Immature natural killer cell (primary cell): ENCODE measurements at places on chromosomes 5 and 9. TPM values are rescaled to one million over a fixed set of nuclear protein-coding genes. Genes with fewer than 3 reads are reported as not detected.

The WDR31 gene
- polyA plus RNA-seq, result not detected

The MEF2C gene
- polyA plus RNA-seq, result 9.6 TPM

The NMUR2 gene
- polyA plus RNA-seq, result not detected

GRCh38 chr5:99651298-99651697, 722.5 kb upstream of the CHD1 start:
- peaks cover 5% of the 10 kb centered on the region for H3K36me3 ChIP-seq
- H3K27ac ChIP-seq, result no peak overlapping the region
- DNase-seq, result no peak
- no peaks in the 10 kb centered on the region for H3K4me1 ChIP-seq
- no peaks in the 10 kb centered on the region for H3K27me3 ChIP-seq
- H3K4me3 ChIP-seq, result no peak overlapping the region

DNA sequence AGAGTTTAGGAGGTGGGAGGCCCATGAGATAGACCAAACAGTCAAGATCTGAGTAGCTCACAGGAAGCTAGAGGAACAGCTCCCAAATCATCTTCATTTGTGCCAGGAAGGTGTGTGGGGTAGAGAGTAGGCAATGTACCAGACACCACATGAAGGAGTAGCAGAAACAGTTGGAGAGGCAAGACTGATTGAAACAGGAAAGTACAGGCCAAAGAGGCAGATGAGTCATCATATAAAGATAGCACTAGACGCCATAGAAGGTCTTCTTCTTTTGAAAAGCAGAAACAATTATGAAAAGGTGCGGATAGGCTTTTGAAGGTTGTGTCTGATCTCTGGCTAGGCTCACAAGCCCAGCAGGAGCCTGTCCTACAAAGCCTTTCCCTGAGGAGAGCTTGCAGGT, 62.7 kb upstream of the PALM2AKAP2 start:
- no peak for DNase-seq
- no peaks in the 10 kb centered on the region for H3K4me1 ChIP-seq
- H3K27me3 ChIP-seq, result no peaks in the 10 kb centered on the region

DNA sequence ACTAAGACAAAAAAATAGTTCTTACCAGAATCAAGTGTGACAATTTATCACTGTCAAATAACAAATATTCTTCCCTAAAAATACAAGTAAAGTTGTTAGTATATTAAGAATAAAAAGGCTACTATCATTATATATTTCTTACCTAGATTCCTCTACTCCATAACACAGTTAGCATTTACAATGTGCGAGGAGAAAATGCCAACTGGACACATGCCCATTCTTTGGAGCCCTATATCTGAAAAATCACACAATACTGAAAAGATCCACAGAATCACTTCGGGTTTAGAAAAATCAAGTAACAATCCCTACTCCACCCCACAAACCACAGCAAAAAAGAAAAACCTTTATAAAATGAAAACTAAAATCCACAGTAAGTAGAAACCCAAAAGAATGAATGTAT, 70.9 kb downstream of the PKD2L2 start:
- peaks cover 12% of the 10 kb centered on the region for H3K36me3 ChIP-seq
- H3K4me1 ChIP-seq, result peaks cover 3% of the 10 kb centered on the region
- no peak for DNase-seq
- H3K27ac ChIP-seq, result peak overlapping the region; percentile 7

GRCh38 chr9:124450241-124450924, at the start of gene ADGRD2:
ADGRD2 (plus strand) TSS chr9:124450451; CDS start chr9:124451667, 1,216 bp downstream.
- H3K4me1 ChIP-seq, result no peaks in the 10 kb centered on the region
- peaks cover 10% of the 10 kb centered on the region for H3K27me3 ChIP-seq
- DNase-seq, result no peak
- H3K27ac ChIP-seq, result no peak within 1 kb of the TSS
- H3K36me3 ChIP-seq, result no peaks in the 10 kb centered on the region

- peaks cover 3% of the 10 kb centered on the region for H3K36me3 ChIP-seq
- no peak overlapping the region for H3K27ac ChIP-seq
- no peak overlapping the region for H3K4me3 ChIP-seq
- H3K4me1 ChIP-seq, result no peaks in the 10 kb centered on the region
- DNase-seq, result no peak
- H3K27me3 ChIP-seq, result no peaks in the 10 kb centered on the region
Measured at GRCh38 chr9:34254966-34255825, 73.9 kb downstream of the KIF24 start.

DNA sequence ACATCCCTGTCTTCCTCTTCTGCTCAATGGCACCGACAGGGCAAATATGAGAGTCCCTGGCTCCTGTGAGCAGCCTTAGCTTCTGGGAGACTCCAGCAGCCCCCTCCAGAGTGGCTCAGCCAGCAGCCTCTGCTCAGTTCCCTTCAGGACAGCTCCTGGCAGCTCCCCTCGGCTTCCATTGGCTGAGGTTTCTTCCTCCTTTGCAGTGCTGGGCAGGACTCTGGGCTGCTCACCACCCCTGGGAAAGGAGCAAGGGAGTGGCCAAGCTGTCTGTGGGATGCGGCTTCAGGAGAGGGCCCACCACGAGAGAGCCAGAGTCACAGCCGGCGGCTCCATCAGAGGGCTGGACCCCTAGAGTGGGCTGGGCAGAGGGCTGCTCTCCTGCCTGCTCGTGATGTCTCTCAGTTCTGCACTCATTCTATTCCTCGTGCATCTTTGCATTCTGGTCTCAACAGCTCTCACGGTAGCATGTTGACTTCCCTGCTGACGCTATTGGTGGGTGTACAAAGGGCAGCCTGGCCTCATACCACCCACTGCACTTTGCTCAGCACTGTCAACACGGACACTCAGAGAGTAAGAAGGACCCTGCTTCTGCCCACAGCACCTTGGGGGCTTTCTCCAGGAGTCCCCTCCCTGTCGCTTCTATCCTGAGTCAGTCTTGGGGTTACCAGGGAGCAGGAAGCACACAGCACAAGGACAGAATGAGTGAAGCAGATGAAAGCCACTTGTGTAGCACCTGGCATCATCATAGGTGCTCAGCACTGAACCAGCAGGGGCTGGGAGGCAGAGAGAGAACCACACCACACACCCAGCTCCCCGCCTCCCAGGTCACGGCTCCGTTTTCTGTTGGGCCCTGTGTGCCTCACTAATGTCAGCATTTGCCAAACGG, 80.9 kb upstream of the ALDH1B1 start:
- no peaks in the 10 kb centered on the region for H3K4me1 ChIP-seq
- H3K4me3 ChIP-seq, result no peak overlapping the region
- DNase-seq, result no peak
- H3K27ac ChIP-seq, result no peak overlapping the region
- no peaks in the 10 kb centered on the region for H3K27me3 ChIP-seq

DNA sequence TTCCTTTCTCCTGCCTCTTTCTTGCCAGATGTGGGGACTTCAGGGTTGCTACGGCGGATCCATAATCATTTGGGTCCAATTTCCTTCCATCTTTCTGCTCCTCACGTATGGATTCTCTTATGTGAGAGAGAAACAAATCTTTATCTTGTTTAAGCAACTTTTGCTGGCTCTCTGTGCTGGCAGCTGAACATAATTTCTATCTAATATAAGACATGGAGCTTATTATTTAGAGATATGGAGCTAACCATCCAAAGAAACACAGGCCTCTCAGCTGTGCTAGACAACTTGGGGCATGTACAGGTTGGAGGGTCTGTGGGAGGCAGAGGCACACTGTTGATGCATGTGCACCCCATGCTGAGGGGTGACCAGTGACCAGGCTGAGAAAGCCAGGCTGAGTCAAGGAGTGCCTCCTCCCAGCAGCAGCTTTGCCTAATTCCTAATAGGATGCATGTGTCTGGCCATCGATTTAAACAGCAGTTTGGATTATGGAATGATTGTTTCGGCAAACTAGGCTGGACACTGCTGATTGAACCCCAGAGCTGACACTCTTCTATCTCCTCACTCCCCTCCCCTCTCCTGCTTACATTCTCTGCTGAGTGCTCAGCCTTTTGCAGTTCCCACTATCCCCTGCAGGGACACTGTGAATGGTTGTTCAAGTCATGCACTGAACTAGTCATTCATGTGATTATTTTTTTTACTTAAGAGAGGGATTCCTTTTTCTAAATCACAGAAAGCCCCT, 195.8 kb downstream of the ERCC6L2 start:
- H3K27me3 ChIP-seq, result peaks cover 2% of the 10 kb centered on the region
- no peak for DNase-seq
- H3K4me3 ChIP-seq, result no peak overlapping the region
- H3K4me1 ChIP-seq, result no peaks in the 10 kb centered on the region
- no peaks in the 10 kb centered on the region for H3K36me3 ChIP-seq
- H3K27ac ChIP-seq, result no peak overlapping the region

DNA sequence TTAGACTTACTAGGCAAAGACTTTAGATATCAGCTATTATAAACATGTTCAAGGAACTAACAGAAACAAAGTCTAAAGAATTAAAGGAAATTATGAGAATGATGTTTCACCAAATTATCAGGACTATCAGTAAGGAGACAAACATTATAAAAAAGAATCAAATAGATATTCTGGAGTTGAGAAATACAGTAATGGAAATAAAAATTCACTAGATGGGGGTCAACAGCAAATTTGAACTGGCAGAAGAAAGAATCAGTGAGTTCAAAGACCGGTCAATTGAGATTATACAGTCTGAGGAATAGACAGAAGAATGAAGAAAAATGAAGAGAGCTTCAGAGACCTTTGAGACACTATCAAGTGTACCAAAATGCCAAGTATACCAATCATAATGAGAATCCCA, 9.6 kb upstream of the IL13 start:
- no peak overlapping the region for H3K4me3 ChIP-seq
- peaks cover 10% of the 10 kb centered on the region for H3K27me3 ChIP-seq
- H3K36me3 ChIP-seq, result peaks cover 11% of the 10 kb centered on the region
- no peaks in the 10 kb centered on the region for H3K4me1 ChIP-seq

DNA sequence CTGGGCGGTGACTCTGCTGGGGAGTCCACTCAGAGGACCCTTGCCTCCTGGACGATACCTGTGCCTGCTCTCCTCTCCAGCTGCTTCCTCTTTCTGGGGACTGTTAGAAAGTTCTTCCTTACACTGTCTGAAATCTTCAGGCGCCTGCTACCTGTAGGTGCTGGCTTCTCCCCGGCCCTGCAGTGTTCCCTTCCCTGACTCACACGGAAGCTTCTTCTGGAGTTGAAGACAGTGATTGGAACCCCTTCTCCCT, 562 bp downstream of the GSN start:
- peaks cover 1% of the 10 kb centered on the region for H3K27me3 ChIP-seq
- peak overlapping the region; percentile 95 for H3K27ac ChIP-seq
- no peaks in the 10 kb centered on the region for H3K36me3 ChIP-seq
- peak overlapping the region; percentile 90 for H3K4me3 ChIP-seq
- no peak for DNase-seq
- H3K4me1 ChIP-seq, result peaks cover 66% of the 10 kb centered on the region

GRCh38 chr9:129885018-129885669, 49.9 kb downstream of the USP20 start:
- H3K4me1 ChIP-seq, result peaks cover 72% of the 10 kb centered on the region
- peaks cover 8% of the 10 kb centered on the region for H3K36me3 ChIP-seq
- peak overlapping the region; percentile 100 for H3K27ac ChIP-seq
- peaks cover 60% of the 10 kb centered on the region for H3K27me3 ChIP-seq

DNA sequence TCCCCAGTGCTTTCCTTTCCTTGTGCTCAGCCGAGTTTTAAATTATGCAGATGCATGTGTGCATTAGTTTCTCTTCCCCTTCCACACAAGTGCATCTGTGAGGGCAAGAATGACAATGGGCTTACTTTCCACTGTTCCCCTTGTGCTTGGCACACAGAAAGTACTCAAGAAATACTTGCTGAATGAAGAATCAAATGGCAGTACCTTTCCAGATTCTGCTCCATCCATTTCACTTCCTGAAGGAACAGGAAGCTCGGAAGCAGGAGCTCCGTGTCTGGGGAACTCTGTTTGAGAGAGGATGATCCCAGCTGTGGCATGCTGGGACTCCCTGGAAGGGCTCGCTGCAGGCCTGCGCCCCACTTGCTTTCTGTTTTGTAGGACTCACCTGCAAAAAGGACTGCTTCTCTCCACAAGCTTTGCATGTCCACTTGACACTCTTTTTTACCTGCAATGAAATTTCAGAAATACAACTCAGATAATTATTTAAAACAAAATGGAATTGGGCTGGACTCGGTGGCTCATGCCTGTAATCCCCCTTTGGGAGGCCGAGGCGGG, 5.5 kb downstream of the MRNIP start:
- no peaks in the 10 kb centered on the region for H3K36me3 ChIP-seq
- H3K4me1 ChIP-seq, result peaks cover 7% of the 10 kb centered on the region
- no peak for DNase-seq
- H3K27me3 ChIP-seq, result no peaks in the 10 kb centered on the region

GRCh38 chr5:9707732-9708462, 77.7 kb upstream of the TAS2R1 start:
- H3K27me3 ChIP-seq, result no peaks in the 10 kb centered on the region
- no peak for DNase-seq
- no peak overlapping the region for H3K27ac ChIP-seq
- H3K4me3 ChIP-seq, result no peak overlapping the region

DNA sequence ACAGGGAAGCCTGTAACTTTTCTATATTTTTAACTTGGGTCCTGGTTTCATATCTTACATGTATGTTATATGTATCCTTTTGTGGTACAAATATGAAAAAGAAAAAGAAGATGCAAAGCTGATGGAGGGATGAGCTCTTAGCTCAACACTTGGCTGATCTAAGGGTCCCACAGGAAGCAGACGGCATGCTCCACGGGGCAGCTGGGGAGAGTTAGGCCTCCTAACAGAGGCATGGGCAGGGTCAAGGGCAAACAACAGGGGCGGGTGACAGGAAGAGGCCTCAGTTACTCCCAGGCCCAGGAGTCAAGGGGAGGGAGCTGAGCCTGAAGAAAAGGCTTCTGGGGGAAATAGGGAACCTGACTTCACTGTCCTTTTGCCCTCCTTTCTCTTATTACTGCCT, 287.2 kb downstream of the ZSWIM6 start:
- no peak overlapping the region for H3K4me3 ChIP-seq
- DNase-seq, result no peak
- no peaks in the 10 kb centered on the region for H3K27me3 ChIP-seq

DNA sequence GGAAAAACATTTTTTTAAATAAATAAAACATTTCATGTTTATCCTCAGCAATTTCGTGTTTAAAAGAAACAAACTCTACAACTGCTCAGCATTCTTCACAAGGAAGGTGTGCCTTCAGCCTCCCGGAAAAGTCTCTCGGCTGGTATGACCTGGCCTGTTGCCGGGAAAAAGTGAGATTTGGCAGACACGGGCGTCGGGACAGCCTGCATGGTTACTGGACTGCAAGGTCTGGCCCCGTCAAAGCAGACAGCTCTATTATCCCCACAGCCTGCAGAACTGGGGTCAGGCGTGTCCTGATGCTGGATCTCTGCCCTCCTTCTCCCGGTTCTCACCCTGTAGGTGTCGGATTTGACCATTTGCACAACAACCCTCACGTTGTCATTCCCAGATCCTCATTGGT, 120.3 kb upstream of the SPATA31C2 start:
- no peak overlapping the region for H3K27ac ChIP-seq
- no peak for DNase-seq
- peaks cover 13% of the 10 kb centered on the region for H3K4me1 ChIP-seq
- peaks cover 11% of the 10 kb centered on the region for H3K27me3 ChIP-seq
- H3K4me3 ChIP-seq, result no peak overlapping the region

DNA sequence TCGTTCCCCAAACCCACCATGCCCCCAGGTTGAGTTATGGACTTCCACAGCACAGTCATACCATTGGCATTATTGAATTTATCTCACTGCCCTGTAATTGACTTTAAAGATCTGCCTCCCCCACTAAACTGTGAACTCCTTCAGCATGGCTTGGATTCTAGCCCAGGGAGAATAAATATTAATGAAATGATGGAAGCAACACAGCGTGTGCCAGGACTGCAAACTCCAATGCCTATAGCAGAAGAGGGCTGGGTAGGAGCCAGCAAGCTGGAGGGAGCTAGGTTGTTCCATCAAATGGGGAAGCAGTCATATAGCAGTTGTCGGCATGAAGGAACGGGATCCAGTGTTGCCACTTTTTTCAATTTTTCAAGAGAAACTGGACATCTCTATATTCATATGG, 69.0 kb upstream of the MSX2 start:
- H3K36me3 ChIP-seq, result no peaks in the 10 kb centered on the region
- H3K4me1 ChIP-seq, result no peaks in the 10 kb centered on the region
- no peaks in the 10 kb centered on the region for H3K27me3 ChIP-seq
- DNase-seq, result no peak
- H3K4me3 ChIP-seq, result no peak overlapping the region
- no peak overlapping the region for H3K27ac ChIP-seq
